CD4-positive, alpha-beta T cell treated with Interleukin-4 for 1 hour (primary cell): ENCODE measurements at places on chromosomes 5 and 9.

GRCh38 chr5:10645146-10645545 lies 81.3 kb downstream of the ANKRD33B start:
- DNase-seq: no peak

- no peak for DNase-seq
These were observed 99.8 kb downstream of the TENT4A start for GRCh38 chr5:6812800-6813731.

DNA sequence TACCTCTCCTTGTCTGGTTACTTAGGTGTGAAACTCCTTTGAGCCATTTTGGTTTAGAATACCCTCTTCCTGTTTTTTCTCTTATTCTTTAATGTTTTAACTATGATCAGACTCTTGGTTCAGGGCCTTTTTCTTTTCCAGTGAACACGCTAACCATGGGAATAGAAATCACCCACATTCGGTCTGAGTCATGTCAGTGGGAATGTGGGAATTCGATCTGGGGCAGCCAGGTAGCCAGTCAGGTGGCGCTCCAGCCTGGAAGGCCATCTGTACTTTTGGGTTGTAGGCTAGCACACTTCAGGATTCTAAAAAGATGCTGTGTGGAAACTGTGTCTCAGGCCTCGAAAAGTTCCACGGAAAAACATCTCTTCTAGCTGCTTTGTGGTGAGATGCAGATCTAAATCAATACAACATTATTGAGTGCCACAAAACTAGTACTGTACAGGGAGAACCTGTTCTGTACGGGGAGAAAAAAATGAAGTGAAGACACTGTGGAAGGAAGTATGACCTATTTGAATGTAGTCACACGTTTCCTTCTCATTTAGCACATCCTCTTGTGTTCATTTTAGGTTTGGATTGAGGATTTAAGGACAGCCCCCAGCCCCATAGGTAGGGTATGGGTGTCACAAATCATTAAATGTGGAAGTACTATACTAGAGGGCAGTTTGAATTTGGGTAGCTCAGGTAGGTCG lies 36.4 kb downstream of the SNX30 start:
- no peak for DNase-seq

- DNase-seq: no peak
These were observed 454.4 kb upstream of the TRPC7 start for GRCh38 chr5:136819526-136820302.

DNA sequence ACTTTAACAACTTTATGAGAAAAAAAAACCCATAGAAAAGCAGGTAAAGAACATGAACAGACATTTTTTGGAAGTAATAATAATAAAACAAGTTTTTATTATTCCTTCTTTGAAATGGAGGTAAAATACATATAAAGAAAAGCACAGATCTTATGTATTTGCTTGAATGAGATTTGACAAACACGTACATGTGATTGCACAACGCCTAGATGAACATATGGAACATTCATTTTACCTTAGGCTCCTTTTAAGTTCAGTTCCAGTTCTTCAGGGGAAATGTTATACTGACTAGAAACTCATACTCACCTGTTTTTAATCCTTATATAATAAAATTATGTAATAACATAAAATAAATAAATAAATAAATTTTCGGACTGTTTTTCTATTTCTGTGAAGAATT lies 61.8 kb downstream of the GGTA1 start:
- DNase-seq: no peak

DNA sequence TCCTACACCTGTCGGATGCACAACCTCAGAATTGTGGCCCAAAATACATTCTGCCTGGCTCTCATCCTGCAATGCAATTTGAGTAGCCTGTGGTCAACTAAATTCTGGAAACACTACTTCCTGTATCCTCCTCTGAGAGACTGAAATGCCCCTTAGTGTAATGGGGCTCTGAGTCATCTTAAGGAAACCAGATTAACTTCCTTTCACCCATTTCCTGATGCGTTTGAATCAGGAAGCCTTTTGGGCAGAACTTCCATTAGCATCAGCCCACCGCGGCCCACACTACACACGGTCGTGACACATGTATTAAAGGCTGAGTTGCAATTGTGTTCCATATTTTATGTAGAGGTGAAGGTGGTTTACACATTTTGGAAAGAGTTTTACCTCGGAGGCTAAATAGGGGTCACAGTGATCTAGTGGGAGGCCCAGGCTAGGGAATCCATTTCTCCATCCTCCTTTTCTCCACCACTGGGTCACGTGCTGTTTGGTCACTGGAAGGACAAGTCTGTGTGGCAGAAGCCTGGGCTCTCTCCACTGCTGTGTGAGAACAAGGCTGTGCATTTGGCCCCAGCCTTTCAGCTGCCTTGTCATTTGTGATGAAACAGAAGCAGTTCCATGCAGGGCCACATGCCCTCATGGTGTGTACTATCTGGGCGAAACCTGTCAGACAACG lies 55.9 kb downstream of the DAP start:
- peak; percentile 17 for DNase-seq

GRCh38 chr5:83570916-83571315 lies 99.4 kb downstream of the VCAN start:
- no peak for DNase-seq

DNA sequence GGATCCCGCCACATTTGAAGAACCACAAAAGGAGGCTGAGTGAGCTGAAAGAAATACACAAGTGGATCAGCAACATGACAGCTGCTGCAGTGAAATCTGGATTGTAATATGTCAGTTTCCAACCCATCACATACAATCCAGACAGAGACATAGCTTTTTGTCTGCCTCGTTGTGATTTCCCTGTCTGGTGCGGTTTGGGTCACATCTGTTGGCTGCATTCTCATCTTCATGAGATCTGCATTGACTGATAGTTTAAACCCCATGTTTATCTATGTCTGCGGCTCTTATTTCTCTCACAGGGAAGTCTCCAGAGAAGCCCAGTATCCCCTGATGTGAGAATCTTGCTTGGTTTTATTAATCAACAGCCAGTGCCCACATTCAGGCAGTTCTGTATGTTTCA lies 403.1 kb upstream of the ZNF608 start:
- no peak for DNase-seq

- DNase-seq: no peak
These were observed 395.4 kb downstream of the CSNK1G3 start for GRCh38 chr5:123907349-123907748.

GRCh38 chr5:131825404-131826013 lies 28.7 kb upstream of the FNIP1 start:
- DNase-seq: no peak
